ENCODE measurements at places on chromosomes 3 and 15. TPM values are rescaled to one million over a fixed set of nuclear protein-coding genes. Genes with fewer than 3 reads are reported as not detected.
A peak's percentile ranks its signal among the peaks of the same experiment; 100 is the strongest.

DNA sequence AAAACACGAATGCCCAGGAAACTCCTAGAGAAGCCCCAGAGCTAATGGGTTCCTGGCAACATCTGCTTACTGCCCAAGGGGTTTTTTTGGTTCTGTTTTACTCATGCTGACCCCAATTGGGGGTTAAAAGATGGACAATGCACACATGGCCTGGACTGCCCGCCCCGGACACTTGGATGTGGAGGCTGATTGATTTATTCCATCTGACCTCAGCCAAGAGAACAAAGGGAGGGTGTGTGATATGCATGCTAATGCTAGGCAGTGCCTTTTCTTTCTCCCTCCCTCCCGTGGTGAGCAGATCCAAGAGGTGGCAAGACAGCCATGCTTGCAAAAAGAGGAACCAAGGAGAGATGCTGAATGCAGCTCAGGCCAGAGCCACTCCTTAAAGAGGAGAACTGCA lies 3.3 kb upstream of the LRTM1 start:
- H3K4me3 ChIP-seq: no peak overlapping the region
- H3K27ac ChIP-seq: no peak overlapping the region
- no peaks in the 10 kb centered on the region for H3K36me3 ChIP-seq
- no peak for DNase-seq

DNA sequence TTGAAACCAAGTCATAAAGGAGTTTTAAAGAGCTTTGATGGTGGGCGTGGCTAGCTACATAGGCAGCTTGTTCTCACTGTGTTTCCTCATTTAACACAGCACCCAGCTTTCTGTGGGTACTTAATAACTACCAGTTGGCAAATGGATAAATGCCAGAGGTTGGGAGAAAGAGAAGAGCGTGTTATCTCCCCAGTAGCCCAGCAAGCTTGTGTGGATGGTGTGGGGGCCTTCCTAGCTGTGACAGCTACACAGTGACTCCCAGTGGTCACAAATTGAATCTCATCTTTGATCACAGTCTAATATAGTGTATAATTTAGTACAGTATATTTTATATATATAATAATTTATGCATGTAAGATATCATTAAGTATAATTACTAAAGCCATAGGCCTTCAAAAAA lies 984.1 kb downstream of the EPHA3 start:
- no peak overlapping the region for H3K4me3 ChIP-seq
- no peak overlapping the region for H3K27ac ChIP-seq
- H3K36me3 ChIP-seq: no peaks in the 10 kb centered on the region
- DNase-seq: peak; percentile 59

GRCh38 chr15:90570643-90571042 lies 40.9 kb downstream of the CRTC3 start:
- peak overlapping the region; percentile 26 for H3K4me3 ChIP-seq
- peak overlapping the region; percentile 69 for H3K27ac ChIP-seq
- peaks cover 17% of the 10 kb centered on the region for H3K4me1 ChIP-seq
- H3K36me3 ChIP-seq: no peaks in the 10 kb centered on the region
- H3K27me3 ChIP-seq: no peaks in the 10 kb centered on the region

- no peaks in the 10 kb centered on the region for H3K36me3 ChIP-seq
- DNase-seq: no peak
- peaks cover 22% of the 10 kb centered on the region for H3K4me1 ChIP-seq
Measured at GRCh38 chr3:183485093-183485492, 56.7 kb upstream of the MCF2L2 start.

GRCh38 chr3:8825153-8825825 lies 55.9 kb upstream of the OXTR start:
- no peak for DNase-seq
- no peaks in the 10 kb centered on the region for H3K27me3 ChIP-seq
- H3K4me1 ChIP-seq: peaks cover 11% of the 10 kb centered on the region
- H3K36me3 ChIP-seq: no peaks in the 10 kb centered on the region

DNA sequence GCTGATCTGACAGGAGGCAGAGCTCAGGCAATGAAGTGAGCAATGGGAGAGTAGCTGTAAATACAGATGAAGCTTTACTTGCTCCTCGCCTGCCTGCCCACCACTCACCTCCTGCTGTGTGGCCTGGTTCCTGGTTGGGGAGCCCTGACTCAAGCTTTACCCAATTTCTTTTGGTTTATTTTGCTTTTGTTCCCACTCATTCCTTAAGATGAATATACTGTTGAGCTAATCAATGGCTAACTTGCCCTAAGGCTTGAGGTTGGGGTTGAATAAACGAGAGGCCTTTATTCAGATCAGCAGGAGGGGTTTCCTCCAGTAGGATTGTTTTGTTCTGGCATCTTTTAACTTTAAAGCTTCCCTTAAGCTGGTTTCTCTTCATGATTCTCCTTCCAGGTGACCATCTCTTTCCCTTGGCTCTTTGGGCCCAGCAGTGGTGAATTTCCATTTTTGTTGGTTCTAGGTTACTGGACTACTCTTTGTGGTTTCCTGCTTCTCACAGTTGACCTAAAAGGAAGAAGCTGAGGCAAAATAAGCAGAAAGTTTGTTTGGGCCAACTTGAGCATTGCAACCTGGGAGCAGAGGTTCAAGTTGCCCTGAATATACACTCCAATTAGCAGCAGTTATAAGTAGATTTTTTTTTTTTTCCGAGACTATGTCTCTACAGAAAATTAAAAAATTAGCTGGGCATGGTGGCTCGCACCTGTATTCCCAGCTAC lies 44.4 kb downstream of the STARD9 start:
- no peak overlapping the region for H3K4me3 ChIP-seq
- no peak for DNase-seq
- no peaks in the 10 kb centered on the region for H3K27me3 ChIP-seq
- no peaks in the 10 kb centered on the region for H3K36me3 ChIP-seq
- no peaks in the 10 kb centered on the region for H3K4me1 ChIP-seq
- H3K27ac ChIP-seq: no peak overlapping the region

DNA sequence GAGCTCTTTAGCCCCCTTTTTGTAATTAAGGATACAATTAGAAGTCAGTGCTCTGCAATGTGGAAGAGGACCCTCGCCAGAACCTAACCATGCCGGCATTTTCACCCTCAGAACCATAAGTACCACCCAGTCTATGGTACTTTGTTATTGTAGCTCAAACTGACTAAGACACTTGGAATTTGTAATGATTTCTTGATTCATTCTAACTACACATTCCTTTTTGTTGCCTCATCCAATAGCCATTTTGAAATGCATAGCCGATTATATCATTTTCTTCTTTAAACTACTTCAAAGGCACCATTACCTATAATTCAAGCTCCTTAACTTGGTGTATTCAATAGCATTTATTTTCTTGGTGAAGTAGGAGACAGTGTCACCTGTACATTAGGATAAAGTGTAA lies 61.4 kb downstream of the GLB1 start:
- 0 out of 2 replicates have a peak overlapping the region, but pooled peaks have one; percentile 10 for H3K27ac ChIP-seq
- peaks cover 29% of the 10 kb centered on the region for H3K4me1 ChIP-seq
- H3K4me3 ChIP-seq: no peak overlapping the region
- peak; percentile 84 for DNase-seq

DNA sequence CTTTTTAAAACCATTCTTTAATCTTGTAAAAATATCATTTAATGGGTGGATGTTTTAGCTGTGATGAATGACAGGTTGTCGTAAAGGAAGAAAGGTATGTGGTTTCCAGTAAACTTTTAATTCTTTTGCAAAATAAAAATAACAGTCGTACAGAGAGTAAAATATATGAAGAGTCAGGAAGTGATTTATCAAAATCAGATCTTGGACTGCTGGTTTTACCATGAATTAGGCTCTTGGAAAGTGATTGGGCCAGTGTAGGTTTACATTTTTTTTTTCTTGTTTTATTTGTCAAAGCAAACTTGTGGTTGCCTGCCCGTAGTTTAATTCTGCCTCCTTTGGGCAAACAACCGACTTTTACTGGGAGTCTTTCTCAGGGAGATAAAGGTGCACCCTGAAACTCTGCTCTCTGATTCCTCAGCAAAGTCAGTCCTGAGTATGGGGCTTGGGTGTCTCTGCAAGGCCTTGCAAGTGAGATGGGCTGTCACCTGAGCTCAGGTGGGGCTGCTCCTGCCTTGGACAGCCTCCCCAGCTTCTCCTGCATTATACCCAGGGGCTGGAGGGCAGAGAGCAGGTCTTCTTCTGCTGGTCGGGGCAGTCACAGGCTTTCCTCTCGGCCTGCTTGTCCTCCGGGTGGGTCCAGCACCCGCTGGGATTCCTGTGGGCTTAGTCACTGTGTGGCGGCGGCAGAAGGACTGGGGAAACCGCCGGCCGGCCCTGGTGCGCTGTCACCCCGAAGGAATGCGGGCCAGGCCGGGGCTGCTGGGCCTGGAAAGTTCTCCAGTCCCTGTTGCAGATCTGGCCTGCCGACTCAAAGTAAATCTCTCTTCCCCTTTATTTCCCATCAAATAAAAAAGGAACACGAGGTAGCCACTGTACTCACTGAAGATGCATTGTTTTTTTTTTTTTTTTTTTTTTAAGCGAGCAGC lies 79.0 kb downstream of the IGF1R start:
- peaks cover 35% of the 10 kb centered on the region for H3K4me1 ChIP-seq
- H3K27me3 ChIP-seq: no peaks in the 10 kb centered on the region
- H3K4me3 ChIP-seq: peak overlapping the region; percentile 39
- DNase-seq: peak; percentile 95

DNA sequence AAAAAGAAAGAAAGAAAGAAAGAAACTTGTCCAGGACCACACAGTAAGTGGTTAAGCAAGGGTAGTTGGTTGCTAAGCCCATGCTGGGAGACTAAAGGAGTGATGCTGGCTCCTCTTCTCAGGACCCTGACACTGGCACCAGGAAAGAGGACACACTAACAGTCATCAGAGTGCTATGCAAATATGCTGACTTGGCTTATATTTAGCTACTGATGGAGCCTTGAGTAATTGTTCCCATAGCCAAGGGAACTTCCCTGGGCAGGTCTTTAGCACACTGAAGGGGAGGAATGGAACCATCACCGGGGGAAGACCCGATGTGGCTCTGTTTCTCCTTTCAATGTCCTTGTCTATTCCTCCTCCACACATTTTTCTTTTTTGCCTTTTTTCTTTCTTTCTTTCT lies 6.2 kb downstream of the TMEM40 start:
- peaks cover 57% of the 10 kb centered on the region for H3K4me1 ChIP-seq
- no peaks in the 10 kb centered on the region for H3K27me3 ChIP-seq
- H3K4me3 ChIP-seq: no peak overlapping the region
- H3K27ac ChIP-seq: peak overlapping the region; percentile 87

GRCh38 chr3:126021224-126021623 lies 52.2 kb downstream of the ROPN1B start:
- DNase-seq: no peak
- no peaks in the 10 kb centered on the region for H3K4me1 ChIP-seq
- H3K27ac ChIP-seq: no peak overlapping the region

GRCh38 chr3:12661926-12662592 lies 1.9 kb downstream of the RAF1 start:
- no peaks in the 10 kb centered on the region for H3K36me3 ChIP-seq
- peaks cover 34% of the 10 kb centered on the region for H3K4me1 ChIP-seq
- H3K27me3 ChIP-seq: no peaks in the 10 kb centered on the region

- no peak overlapping the region for H3K27ac ChIP-seq
- no peak overlapping the region for H3K4me3 ChIP-seq
- H3K27me3 ChIP-seq: no peaks in the 10 kb centered on the region
- DNase-seq: no peak
Measured at GRCh38 chr3:66456711-66457173, 44.1 kb downstream of the LRIG1 start.

DNA sequence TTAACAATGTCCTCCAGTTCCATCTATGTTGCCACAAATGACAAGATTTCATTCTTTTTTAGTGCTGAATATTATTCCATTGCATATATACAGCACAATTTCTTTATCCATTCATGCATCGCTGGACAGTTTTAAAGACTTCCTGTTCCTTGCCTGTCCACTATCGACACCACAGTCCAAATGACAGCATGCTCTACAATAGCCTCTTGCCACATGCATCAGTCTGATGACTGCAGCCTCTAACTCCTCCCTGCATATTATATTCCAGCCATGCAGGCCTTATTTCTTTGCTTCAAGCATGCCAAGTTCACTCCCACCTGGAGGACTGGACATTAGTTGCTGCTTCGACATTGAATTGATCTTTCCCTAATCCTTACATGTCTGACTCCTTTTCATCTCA lies 306.2 kb downstream of the FOXP1 start:
- no peak for DNase-seq
- H3K4me1 ChIP-seq: no peaks in the 10 kb centered on the region
- H3K27me3 ChIP-seq: no peaks in the 10 kb centered on the region
- no peak overlapping the region for H3K4me3 ChIP-seq

DNA sequence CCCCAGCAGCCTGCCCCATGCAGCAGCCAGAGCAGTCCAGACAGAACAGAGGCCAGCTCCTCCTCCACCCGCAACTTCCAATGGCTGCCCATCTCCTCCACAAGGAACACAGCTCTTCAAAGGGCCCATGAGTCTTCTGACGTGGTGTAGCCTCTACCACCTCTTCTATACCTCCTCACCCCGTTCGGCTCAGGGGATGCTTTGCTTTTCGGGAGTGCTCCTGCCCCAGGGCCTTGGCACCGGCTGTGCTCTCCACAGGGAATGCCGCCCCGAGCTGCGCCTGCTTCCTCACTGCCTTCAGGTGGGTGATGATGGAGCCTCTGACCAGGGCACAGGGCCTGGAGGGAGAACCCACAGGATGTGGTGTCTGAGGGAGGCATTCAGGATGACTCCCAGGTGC lies 14.6 kb downstream of the DNAJB8 start:
- H3K36me3 ChIP-seq: no peaks in the 10 kb centered on the region
- no peaks in the 10 kb centered on the region for H3K4me1 ChIP-seq
- no peak overlapping the region for H3K4me3 ChIP-seq
- no peaks in the 10 kb centered on the region for H3K27me3 ChIP-seq

GRCh38 chr3:120264963-120265362 lies 20.1 kb downstream of the GPR156 start:
- H3K27me3 ChIP-seq: no peaks in the 10 kb centered on the region
- H3K36me3 ChIP-seq: no peaks in the 10 kb centered on the region
- H3K27ac ChIP-seq: no peak overlapping the region
- DNase-seq: no peak
- H3K4me3 ChIP-seq: no peak overlapping the region
- H3K4me1 ChIP-seq: no peaks in the 10 kb centered on the region

DNA sequence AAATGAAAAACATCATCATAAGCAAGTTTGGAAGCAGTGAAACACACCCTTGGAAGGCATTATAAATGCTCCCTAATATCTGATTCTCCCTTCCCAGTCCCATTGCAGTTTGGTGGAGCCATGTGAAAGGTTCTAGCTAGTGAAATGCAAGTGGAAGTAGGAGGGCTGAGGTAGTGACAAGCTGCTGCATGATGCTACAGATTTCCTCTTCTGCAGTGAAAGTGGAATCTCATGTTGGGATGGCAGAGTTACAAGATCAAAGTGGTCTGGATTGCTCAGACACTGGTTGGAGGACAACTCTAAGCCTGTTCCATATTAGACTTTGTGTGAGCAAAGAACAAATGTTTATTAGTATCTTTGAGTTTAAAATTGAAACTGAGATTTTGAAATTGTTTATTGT lies 3.3 kb upstream of the PDCD6IP start:
- H3K4me1 ChIP-seq: peaks cover 31% of the 10 kb centered on the region
- H3K27me3 ChIP-seq: no peaks in the 10 kb centered on the region
- no peaks in the 10 kb centered on the region for H3K36me3 ChIP-seq
- H3K4me3 ChIP-seq: no peak overlapping the region
- H3K27ac ChIP-seq: no peak overlapping the region
- DNase-seq: no peak

GRCh38 chr3:28836199-28836598 lies 444.7 kb upstream of the RBMS3 start:
- H3K36me3 ChIP-seq: no peaks in the 10 kb centered on the region
- peak; percentile 46 for DNase-seq
- no peaks in the 10 kb centered on the region for H3K27me3 ChIP-seq
- peaks cover 11% of the 10 kb centered on the region for H3K4me1 ChIP-seq
- no peak overlapping the region for H3K4me3 ChIP-seq
- H3K27ac ChIP-seq: no peak overlapping the region

Gene CPLX3
- not detected for total RNA-seq

Gene EPHB1
- 0.92 TPM for total RNA-seq

Gene FBXO40
- not detected for total RNA-seq

Gene GP5
- total RNA-seq: not detected

Gene CNTN3
- not detected for total RNA-seq

Gene FEZF2
- not detected for total RNA-seq

Gene FAM107A
- 0.29 TPM for total RNA-seq

Gene PRTG
- total RNA-seq: 1.4 TPM

Gene MUC4
- not detected for total RNA-seq

Gene SPTSSB
- total RNA-seq: 78.0 TPM

Data from PC-3 (cell line).